ENCODE measurements at places on chromosomes 5 and 9. TPM values are rescaled to one million over a fixed set of nuclear protein-coding genes. Genes with fewer than 3 reads are reported as not detected.

GRCh38 chr9:91489361-91489899, 65.8 kb upstream of the NFIL3 start:
- no peak for DNase-seq

- no peak for DNase-seq
These were observed 41.7 kb downstream of the PALM2AKAP2 start for GRCh38 chr9:109821711-109822110.

GRCh38 chr9:126397056-126397455, 70.4 kb downstream of the MVB12B start:
- DNase-seq: no peak

- DNase-seq: no peak
These were observed 187.8 kb downstream of the FANCC start for GRCh38 chr9:95129476-95130291.

The ITGA2 gene
- 15.1 TPM for total RNA-seq

The NUDT12 gene
- total RNA-seq: 6.1 TPM

- DNase-seq: no peak
These were observed 30.0 kb downstream of the SNX30 start for GRCh38 chr9:112780450-112781036.

GRCh38 chr5:151141535-151141934, 16.0 kb downstream of the ANXA6 start:
- DNase-seq: no peak

DNA sequence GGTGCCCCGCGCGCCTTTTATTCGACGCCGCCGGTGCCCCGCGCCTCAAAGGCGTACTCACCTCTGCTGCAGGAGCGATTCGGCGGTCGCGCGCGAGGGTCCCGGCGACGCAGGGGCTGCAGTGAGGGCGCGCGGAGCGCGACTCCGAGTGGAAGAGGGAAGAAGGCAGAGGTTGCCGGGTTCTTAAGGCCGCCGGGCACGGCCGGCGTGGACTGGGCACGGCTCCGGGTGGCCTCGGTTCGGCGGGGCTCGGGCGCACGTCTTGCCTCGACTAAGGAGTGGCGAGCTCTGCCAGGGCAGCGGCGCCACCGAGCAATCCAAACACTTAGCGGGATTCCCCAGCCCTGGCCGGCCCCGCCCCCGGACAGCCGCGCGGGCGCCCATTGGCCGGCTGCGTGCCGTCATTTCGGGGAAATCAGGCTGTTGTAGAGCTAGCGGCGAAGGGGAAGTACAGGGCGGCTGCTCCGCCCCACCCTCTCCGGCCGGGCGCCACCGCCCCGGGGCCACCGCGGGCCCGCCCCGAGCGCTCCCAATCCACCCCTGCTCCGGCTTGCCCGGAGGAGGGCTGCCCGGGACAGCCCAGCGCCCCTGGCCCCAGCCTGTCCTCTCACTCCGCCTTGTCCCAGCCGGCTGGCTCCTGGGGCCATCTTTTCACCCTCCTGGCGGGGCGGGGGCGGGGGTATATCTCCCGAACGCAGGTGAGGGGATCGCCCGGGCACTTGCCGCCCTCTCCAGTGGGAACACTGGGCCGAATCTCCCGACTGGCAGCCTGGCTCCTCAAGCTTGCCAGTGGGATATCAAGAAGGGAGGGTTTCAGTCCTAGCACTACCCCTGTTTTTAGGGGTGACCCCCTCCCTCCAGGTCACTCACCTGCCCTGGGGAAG, at the start of gene IRF1:
Gene IRF1, minus strand, starts transcription at position 290 of the 884 bp plus-strand sequence. CDS start 1,295 bp downstream, outside the sequence.
- DNase-seq: peak; percentile 94

GRCh38 chr9:125493881-125494652, 212.9 kb downstream of the MAPKAP1 start:
- DNase-seq: no peak

- DNase-seq: no peak
These were observed 48.4 kb upstream of the PWWP2A start for GRCh38 chr5:160167624-160168165.

The NME5 gene
- total RNA-seq: 0.82 TPM

The PURA gene
- 6.2 TPM for total RNA-seq

DNA sequence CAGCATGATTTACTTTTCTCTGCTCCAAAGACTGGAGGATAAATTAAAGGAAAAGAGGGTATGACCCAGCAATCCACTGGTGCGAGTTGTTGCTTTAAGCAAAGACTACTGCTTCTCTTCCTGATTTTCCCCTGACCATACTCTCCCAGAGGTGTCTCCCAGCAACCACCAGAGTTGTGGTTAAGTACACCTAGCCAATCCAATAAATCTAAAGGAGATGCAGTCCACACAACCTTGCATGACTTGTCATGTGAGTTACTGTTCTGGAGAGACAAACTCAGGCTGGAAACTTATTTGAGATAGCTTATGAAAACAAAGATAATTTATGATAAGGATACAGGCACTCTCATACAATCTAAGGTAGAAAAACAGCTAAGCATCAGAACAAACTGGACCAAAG, 11.9 kb downstream of the TMC1 start:
- DNase-seq: no peak

The SPATA31D4 gene
- total RNA-seq: not detected

DNA sequence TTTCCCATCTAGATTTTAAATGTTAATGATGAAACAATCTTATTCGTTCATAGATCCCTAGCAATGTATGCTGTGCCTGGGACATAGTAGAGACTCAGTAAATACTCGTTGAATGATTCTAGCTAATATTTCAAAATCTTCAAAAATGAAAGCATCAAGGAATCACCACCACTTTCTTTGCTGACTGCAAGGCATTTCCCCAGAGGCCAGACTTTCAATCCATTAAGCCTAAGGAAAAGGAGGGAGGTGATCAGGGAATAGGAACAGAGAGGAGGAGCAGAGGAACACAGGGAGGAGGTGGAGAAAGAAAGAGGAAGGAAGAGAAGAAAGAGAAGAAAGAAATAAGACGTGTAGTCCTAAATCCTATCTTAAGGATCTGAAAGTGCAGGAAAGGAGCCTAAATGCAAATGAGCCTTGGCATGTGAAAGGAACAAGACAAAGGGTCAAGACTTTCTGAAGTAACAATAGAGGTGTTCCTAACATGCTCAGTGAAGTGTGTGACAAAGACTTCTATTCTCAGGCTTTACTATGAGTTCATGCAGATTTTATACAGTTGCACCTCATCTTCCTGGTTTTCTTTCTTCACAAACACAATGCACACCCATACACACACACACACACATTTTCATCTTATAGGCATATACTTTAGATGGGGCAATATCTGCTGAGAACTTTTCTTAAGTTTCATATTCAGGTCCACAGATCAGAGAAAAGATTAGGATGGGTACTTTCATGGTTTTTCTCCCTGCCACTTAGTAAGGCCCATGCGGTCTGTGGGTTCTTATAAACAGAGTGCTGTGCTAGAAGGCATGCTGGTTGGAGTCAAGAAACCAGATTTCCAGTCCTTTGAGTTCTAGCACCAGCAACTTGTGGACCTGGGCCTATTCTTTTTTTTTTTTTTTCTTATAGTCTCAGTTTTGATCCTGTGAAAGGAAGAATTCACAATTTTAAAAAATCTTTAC, 512.2 kb upstream of the TNC start:
- DNase-seq: no peak
